ENCODE measurements at places on chromosomes 4 and X.

GRCh38 chrX:102517326-102517725 is 787 bp upstream of the TMSB15A start:
- DNase-seq, result no peak

- DNase-seq, result no peak
These were observed 516.4 kb upstream of the BOD1L1 start for GRCh38 chr4:14143892-14144291.

- no peak for DNase-seq
These were observed 323.6 kb downstream of the NR3C2 start for GRCh38 chr4:148118633-148119032.

DNA sequence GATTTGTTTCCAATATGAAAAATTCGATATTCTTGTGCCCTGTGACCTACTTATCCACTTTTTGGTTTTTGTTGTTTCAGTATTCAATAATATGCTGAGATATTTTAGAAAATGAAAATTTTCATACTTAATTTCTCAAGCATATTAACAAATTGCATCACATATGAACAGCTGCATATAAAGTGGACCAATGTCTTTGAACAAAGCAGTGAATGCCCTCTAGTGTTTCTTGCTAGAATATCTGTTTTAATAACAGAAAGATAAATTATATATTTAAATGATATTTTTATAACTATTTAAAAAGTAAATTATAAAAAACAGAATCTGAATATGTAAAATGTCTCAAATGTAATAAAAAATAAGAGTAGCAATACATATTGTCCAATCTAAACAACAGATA is 31.7 kb upstream of the INTU start:
- no peak for DNase-seq

GRCh38 chr4:75555294-75556164 is at the start of gene ODAPH:
Gene ODAPH (plus strand): TSS chr4:75556066. CDS start chr4:75556083, 17 bp downstream.
- no peak for DNase-seq

DNA sequence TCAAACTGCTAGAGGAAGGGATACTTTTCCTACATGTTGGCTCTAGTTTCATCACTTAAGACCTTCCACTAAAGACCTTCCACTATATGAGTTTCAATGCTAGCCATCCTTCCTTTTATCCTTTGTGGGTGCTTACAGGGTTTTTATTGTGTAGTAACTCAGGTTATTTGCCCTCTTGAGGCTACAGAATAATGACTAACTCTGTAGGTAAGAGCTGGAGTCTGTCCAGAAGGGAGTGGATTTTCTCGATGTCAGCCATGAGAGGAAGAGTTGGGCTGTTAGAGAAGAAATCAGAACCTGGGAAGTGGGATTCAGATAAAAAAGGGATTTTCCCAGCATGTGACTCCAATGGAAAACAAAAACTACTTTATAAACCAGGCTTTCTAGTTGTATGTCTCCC is 27.5 kb upstream of the HERC5 start:
- no peak for DNase-seq

GRCh38 chrX:120015145-120016067 is 62.1 kb downstream of the RHOXF2B start:
- no peak for DNase-seq

GRCh38 chr4:73822389-73822788 is 14.1 kb upstream of the CXCL6 start:
- no peak for DNase-seq

DNA sequence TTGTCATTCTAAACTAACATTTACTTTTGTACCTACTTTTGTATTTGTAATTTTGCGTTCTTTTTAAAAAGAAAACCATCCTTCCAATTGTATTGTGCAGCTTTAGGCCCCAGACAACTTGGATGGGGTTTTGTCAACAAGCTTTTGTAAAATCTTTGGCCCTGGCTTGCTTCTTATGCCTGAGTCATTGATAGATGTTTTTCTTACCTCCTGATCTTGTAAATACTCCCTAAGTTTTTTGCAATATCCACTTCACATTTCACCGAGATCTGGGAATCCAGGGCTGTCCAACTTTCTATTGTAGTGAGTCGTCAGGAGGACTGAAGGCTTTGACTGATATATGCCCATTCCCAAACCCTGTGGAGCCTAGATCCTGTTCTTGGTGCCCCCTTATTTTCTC is 126.9 kb upstream of the GUCY1A1 start:
- no peak for DNase-seq

DNA sequence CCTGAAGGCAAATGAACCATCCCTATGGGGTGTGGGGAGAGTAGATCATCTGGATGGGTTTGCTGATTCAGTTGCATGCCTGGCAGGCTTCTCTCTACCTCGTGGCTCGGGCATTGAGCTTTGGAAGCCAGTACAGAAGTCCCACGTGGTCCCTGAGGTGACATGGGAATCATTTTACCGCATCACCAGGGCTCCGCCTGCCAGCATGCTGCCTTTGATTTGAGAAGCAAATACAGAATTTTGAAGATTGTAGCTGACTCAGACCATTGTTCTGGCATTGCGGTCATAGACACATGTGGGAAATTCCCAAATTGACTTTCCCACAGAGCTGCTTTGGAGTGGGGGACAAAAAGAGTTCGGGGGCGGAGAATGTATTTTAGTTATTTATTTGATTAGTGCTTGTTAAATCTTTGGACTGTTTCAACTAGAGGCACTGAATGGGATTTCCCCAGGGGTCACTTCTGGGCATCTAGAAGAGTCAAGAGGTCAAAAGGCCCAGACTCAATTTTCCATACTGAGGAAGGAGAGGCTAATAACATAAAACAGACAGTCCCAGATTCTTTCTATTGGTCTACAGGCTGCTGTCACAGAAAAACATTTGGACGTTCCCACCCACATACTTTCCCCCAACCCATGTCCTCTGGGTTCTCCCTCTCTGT is 79.3 kb downstream of the NHSL2 start:
- DNase-seq, result no peak

DNA sequence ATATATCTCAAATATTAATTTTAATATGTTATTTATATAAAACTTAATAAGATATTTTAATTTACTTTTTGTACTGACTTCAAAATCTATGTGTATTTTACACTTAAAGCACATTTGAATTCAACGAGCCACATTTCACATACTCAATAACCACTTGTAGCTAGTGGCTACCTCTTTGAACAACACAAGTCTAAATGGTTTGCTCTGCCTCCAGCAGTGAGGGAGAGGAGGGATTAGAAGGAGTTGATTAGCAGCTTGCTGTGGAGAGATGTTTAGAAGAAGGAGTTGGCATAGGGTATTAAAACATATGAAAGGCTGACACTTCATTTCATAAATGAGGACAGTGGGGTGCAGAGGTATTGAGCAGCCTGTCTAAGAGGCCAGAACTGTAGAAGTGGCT is 124.0 kb downstream of the ARHGAP24 start:
- no peak for DNase-seq

DNA sequence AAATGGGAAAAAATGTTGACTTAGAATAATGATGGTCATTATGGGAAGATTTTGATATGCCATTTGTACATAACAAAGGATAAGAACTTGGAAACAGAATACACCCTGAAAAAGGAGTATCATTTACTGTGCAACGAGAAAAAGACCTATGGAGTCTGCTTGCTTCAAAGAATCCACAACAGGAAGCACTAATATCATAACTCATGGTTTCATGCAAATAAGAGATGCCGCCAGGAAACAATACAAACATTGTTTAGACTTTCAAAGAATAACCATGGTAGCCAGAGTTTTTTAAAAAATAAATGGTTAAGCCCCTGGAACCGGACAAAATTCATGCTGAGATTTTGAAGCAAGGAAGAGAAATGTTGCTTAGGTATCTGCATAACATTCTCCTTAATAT is 139.9 kb upstream of the ETNPPL start:
- DNase-seq, result no peak

DNA sequence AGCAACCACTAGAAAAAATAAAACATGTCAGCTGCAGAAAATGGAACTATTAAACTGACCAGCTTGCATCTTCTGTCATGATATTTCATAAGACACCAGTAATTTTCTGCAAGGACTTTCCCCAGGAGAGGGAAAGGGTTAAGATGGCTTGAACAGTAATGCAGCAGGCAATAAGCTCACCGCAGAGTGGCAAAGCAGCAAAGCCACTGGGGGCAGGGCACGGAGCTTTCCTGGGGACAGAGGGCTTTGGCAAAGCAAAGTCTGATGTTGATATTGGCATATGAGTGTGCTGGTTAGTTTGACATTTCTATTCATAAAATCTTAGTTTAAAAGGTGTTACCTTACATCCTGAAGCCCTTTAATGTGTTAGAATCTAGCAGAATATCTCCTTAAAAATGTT is 55.1 kb upstream of the NAP1L5 start:
- DNase-seq, result no peak

DNA sequence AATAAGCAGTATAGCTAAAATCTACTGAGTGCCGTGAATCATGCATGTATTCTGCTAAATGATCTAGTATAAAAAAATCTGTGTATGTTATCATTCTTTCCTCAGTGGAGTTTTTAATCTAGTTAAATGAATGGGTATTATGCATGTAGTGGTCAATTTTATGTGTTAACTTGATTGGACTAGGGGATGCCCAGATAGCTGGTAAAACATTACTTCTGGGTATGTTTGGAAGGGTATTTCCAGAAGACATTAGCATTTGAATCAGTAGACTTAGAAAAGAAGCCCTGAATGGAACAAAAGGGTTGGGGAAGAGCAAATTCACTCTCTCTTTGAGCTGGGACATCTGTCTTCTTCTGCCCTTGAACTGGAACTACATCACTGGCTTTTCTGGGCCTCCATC is 34.5 kb upstream of the SPRY1 start:
- no peak for DNase-seq

DNA sequence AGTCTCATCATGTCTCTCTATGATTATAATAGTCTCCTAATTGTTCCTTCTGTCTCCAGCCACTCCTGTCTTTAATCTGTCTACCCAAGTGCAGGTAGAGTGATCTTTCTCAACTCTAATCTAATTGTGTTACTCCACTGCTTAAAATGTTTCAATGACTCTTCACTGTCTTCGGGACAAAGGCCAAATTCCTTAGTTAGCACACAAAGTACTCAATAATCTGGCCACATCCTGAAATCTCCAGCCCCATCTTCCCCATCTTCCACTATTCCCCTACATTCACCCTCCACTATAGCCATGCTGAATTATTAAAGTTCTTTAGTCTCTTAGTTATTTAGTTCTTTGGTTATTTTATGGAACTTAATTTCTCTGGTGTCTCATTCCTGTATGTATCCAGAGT is 353.3 kb downstream of the OPHN1 start:
- no peak for DNase-seq

GRCh38 chr4:98406819-98407218 is 145.6 kb downstream of the RAP1GDS1 start:
- no peak for DNase-seq

DNA sequence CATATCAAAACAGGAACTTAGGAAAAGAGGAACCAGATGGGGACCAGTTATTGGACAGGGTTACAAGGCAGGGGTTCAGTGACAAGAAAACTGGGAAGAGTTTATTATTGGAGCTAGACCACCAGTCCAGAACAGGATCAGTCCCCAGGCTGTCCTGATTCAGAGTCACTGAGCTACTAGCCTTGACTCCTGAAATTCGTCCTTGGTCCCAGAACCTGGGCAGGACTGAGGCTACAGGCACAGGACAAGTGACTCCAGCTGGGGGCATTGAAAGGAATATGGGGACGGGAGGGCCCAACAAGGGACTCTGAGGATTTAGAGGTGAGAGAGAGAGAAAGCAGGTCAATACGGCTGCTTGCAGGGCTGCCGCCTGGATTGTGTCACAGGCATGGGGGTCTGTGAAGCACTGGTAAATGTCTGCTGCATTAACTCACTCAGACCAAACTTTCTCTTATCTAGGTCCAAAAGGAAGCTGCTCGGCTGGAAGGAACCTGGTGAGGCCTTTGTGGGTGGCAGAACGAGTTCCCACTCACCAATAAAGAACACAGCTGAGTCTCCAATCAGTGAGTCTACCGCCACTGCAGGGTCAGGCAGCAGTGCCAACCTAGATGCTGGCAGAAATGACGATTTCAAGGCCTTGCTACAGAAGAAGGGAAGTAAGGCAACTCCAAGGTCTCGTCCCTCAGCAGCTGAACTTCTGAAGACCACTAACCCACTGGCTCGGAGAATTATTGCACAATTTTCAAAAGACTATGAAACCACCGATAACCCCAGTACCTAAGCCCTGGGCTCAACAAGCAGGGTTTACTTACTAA is 11.3 kb upstream of the RTL5 start:
- no peak for DNase-seq

DNA sequence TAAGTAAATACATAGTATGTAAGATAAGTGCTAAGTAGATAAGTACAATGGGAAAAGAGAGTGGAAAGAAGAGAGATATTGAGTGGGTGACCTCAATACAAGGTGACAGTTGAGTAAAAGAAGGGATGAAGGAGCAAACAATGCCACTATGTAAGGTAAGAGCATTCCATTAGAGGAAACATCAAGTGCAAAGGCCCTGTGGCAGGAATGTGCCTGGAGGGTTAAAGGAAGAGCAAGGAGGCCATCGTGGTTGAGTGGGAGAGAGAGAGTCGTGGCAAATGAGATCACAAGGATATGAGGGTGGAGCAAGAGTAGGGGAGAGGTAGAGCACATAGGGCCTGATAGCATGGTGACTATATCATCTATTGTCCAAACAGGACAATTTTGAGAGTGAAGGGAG is 13.4 kb downstream of the EDNRA start:
- no peak for DNase-seq

GRCh38 chr4:174135936-174136406 is 147.5 kb downstream of the FBXO8 start:
- DNase-seq, result no peak

GRCh38 chr4:145609481-145610427 is 9.4 kb upstream of the MMAA start:
- DNase-seq, result peak; percentile 60

GRCh38 chr4:150078579-150079080 is 385 bp downstream of the DCLK2 start:
- DNase-seq, result no peak

- no peak for DNase-seq
These were observed 98.1 kb downstream of the IRF2 start for GRCh38 chr4:184376126-184376838.

GRCh38 chr4:41504167-41504818 is 33.7 kb upstream of the LIMCH1 start:
- no peak for DNase-seq

- no peak for DNase-seq
These were observed 685 bp upstream of the TNIP2 start for GRCh38 chr4:2756691-2757350.

All from activated CD4-positive, alpha-beta T cell treated with anti-CD3 and anti-CD28 coated beads, Interleukin-2, amount 50 U/mL, for 24 hours (primary cell).